Muscle of leg (tissue), 16 donors: ENCODE measurements at places on chromosomes 12 and 14. TPM values are rescaled to one million over a fixed set of nuclear protein-coding genes. Genes with fewer than 3 reads are reported as not detected.

GLT1D1 gene
- 0.71 TPM for total RNA-seq

BCL2L14 gene
- not detected for total RNA-seq

PIWIL1 gene
- total RNA-seq = 0.13 TPM

LHX5 gene
- total RNA-seq = not detected

HNRNPA1 gene
- total RNA-seq = 442 TPM

KLC1 gene
- total RNA-seq = 86.3 TPM

ANKS1B gene
- total RNA-seq = 5.6 TPM

PRICKLE1 gene
- 12.9 TPM for total RNA-seq

SMAGP gene
- 3.4 TPM for total RNA-seq

SIX6 gene
- total RNA-seq = not detected

ISCU gene
- 106 TPM for total RNA-seq

GMFB gene
- 41.7 TPM for total RNA-seq

DIO2 gene
- total RNA-seq = 0.80 TPM

PRR13 gene
- 15.8 TPM for total RNA-seq

TMX1 gene
- total RNA-seq = 20.4 TPM

YLPM1 gene
- 33.4 TPM for total RNA-seq

RNASE3 gene
- not detected for total RNA-seq

PMEL gene
- 0.62 TPM for total RNA-seq

NTS gene
- 1.1 TPM for total RNA-seq

PPM1H gene
- total RNA-seq = 3.3 TPM

CACNA1C gene
- total RNA-seq = 3.6 TPM

BATF gene
- total RNA-seq = 0.44 TPM

ADGRD1 gene
- total RNA-seq = 10.8 TPM

BEST3 gene
- 41.7 TPM for total RNA-seq

FOXG1 gene
- total RNA-seq = under 0.01 TPM

PMCH gene
- total RNA-seq = not detected

LRTM2 gene
- total RNA-seq = 0.58 TPM

EML5 gene
- 0.93 TPM for total RNA-seq

TAS2R10 gene
- total RNA-seq = 0.71 TPM

GPR162 gene
- 11.3 TPM for total RNA-seq

STAC3 gene
- 202 TPM for total RNA-seq

FAM90A1 gene
- total RNA-seq = 0.09 TPM

PPP4R4 gene
- total RNA-seq = 0.09 TPM

LYZ gene
- 11.3 TPM for total RNA-seq

LGR5 gene
- 7.2 TPM for total RNA-seq

DTD2 gene
- total RNA-seq = 12.7 TPM

TRPV4 gene
- 0.13 TPM for total RNA-seq

GALNT9 gene
- total RNA-seq = 0.93 TPM

ANP32D gene
- total RNA-seq = not detected

SLC25A21 gene
- total RNA-seq = 1.1 TPM

KRT74 gene
- total RNA-seq = not detected

IL23A gene
- total RNA-seq = 0.18 TPM

M6PR gene
- 74.9 TPM for total RNA-seq

PTGER2 gene
- total RNA-seq = 1.4 TPM

LMNTD1 gene
- 0.18 TPM for total RNA-seq
